ENCODE measurements at places on chromosomes 1 and 21.

DNA sequence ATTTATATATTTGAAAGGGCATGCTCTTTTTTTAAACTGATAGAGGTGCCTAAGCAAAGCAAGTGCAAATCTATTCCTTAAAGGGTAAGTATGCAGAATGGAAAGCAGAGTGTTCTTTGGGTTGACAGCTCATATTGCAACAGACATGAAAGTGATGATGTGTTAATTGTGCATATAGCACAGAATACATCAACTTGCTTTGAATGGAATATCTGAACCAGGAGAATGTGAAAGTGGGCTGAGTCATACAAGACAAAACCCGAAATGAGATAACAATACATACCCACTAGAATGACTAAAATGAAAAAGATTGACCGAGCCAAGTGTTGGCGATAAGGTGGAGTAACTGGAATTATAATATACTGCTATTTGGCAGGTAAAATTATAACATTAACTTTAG is 4.3 kb downstream of the CR1 start:
- DNase-seq, result no peak

GRCh38 chr1:160400223-160400645 is at the start of gene VANGL2:
TSS of gene VANGL2 (plus strand) at chr1:160400564. CDS start at chr1:160415838, 15,274 bp downstream.
- no peak for DNase-seq

DNA sequence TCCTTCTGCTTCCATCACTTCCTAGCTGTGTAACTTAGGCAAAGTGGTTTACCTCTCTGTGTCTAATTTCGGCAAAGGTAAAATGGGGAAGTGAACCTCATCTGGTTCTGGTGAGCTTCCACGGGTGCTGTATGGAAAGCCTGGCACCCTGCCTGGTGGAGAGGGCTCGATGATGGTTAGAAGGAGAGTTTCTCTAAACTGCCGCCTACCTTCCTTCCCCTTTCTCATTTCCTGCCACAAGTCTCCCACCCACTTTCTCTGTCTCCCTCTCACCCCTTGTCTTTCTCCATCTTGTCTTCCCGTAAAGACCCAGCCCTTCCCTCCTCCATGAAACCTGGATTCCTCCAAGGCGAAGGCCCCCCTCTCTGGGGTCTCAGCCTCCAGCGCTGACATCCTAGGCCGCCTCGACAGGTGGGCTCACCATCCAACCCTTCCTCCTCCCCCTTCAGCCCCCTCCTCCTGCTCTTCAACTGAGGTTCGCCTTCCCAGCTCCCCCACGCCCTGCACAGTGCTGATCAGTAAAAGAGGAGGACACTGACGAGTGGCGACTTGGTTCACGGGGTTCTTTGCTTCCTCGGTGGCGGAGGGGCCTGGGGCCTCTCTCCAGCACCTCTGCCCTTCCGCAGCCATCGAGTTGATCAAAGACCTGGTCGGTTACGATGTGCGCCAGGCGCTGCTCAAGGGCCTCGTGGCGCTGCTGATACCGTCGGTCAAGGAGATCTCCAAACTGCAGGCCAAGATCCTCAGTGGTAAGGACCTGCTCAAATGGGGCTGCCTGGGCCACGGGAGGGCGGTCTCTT is 7.3 kb downstream of the RNU5D-1 start:
- DNase-seq, result no peak

- DNase-seq, result no peak
These were observed 334.2 kb downstream of the NTNG1 start for GRCh38 chr1:107474877-107475612.

DNA sequence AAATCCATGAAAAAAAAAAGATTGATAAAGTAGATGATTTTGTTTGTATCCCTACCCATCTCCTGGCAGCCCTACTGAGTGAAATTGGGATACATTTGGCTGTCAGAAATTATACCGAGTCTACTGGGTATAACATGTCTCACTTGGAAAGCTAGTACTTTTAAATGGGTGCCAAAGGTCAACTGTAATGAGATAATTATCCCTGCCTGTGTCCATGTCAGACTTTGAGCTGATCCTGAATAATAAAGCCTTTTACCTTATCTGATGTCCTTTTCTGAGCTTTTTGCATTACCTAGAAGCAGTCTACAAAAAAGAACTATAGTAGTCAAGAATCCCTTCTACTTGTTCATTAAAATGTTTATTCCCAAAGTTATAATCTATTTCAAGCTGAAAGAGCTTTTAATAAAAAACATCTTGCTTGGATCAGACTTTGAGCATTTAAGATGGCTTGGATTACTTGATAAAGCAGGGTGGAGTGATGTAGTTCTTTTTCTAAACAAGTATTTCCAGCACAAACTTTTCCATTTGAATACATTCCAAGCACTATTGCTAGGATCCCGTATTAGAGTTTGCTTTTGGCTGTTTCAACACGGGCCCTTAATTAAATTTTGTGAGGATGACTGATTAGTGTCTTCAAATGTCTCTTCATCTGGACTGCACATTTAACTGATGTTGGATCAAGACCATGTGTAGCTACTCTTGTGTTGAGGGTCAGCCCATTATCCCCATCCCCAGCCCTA is 69.2 kb downstream of the DTL start:
- DNase-seq, result no peak

DNA sequence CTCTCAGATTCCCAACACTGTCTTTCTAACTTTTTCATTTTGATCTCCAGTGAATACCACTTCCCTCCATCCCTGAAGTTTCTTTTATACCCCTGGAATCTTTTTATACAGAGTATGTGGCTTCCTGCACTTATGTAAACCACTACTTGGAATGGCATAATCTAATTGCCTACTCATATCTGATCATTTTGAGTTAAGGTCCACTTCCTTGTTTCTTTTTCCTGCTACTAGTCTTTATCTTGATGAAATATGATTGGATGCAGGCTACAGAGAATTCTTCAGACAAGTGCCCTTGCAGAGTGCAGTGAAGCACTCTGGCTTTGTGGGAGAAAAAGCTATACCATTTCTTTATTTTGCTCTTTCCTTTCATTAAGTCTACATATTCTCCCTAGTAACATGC is 325.3 kb upstream of the ADAMTS5 start:
- DNase-seq, result no peak

GRCh38 chr1:54356680-54357147 is 49.5 kb downstream of the SSBP3 start:
- DNase-seq, result no peak

DNA sequence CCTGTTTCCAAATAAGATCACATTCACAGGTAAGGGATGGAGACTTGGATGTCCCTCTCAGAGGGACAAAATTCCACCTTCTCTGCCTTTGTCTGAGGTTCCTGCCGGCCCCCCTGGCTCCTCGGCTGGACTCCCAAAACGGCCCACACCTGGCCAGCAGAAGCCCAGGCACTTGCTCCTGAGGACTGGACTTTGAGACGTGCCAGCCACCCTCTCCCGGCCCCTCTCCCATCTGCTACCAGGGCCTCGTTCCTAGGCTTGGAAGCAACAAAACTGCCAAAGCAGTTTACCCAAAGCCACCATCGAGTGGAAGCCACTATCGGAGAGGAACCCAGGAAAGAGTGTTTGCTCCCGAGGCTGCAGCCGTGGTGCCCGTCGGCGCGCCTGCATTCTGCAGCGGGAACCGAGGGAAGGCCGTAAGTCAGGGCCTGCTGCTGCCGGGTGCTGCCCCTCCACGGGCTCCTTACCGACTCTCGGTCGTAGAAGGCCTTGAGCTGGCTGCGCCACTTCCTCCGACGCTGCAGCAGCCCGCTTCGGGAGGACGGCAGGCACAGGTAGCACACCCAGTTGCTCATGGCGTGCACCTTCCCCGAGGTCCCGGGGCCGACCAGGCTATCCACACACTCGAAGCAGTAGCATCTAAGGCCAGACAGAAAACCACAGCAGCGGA is 3.5 kb downstream of the DNMT3L start:
- DNase-seq, result no peak

GRCh38 chr1:1299686-1300351 is 7.9 kb downstream of the ACAP3 start:
- DNase-seq, result no peak

DNA sequence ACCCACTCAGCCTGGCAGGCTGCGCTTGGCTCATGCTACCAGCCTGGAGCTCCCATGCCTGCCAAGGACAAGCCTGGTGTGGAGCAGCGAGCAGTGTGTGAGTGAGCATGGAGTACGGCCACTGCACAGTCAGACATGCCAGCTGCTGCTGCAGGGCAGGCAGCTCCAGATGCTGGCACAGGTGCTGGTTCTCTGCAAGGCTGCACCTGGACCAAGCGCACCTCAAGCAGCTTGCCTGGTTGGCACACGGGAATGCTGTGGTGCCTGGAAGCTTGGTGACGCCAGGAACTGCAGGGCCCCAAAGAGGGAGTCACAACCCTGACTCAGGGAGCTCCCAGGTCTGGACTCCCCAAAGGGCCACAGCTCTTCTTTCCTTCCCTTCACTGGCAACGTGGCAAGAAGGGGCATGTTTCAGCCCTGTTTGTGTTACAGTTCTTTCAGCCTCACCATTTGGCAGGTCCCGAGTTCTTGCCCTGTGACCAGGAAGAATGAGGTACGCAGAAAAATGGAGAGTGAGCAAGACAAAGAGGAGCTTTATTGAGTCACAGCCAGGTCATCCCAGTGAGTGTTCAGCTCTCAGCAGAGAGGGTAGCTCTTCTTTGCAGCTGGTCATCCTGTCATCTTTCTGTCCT is 26.1 kb downstream of the ACOT7 start:
- no peak for DNase-seq

DNA sequence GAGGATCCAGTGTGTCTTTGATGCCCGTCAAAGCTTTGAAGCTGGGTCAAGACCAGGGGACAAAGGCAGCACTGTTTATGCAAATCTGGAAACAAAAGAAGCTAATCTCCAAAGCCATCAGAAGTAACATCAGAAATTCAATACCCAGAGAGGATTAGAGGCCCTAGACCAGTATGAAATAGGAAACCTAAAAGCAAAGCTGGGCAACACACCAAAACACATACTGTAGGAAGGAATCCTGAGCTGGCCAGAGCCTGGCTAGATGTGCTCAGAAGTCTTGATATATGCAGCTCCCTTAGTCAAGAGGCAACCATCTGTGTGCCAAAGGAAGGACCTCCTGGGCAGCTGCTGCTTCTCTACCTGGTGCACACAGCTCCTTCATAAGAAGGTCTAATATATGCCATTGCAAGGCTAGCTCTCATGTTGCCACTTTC is 12.3 kb downstream of the COLGALT2 start:
- no peak for DNase-seq

Measured in SW 1271 (cell line).